Activated T-helper 1 cell treated with anti-CD3 and anti-CD28 coated beads, Interleukin-2, amount 50 U/mL, for 16 hours (primary cell): ENCODE measurements at places on chromosomes 1 and 21.

- no peak for DNase-seq
These were observed 82.4 kb upstream of the SMYD2 start for GRCh38 chr1:214198571-214198970.

DNA sequence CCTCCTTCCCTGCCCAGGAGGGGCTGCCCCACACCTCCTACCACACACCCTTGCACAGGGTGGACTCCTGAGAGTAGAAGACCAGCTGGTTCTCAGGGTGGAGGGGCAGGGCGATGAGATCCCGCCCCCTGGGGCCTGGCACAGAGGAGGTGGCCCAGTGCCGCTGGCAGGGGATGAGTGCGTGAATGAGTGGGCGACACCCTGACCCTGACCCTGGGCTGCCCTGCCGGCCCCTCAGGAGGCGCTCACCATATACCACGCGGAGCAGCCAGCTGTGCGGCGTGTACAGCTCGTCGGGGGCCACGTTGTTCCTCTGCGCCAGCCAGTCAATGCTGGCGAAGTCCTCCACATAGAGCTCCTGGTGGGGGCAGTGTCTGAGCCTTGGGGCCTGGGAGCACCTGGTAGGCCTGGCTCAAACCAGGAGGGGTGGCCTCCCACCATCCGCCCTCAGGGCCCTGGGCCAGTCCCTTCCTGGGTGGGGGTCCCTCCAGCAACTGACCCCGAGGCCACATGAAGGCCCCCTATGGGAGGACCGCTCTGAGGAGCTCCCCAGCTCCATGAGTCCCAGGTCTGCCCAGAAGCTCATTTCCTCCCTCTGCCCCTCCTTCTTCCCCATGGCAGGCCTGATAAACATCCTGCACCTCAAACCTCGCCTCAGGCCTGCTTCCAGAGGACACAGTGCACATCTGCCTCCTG is 13.0 kb downstream of the LSS start:
- DNase-seq, result no peak

DNA sequence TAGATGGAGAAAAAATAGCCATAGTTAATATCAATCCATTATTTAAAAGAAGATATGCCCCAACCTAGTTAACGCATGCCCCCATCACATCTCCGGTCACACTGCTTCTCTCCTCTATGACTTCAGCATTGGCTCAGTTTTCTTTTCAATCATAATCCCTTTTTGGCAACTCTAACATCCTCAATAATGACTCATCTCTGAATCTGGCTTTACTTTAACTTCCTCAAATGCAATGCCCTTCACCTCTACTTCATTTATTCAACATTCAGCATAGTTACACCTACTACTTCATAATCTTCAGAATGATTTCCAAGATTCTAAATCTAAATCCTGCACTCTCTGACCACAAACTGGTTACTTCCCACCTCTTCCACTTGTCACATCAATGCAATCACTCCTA is 417.3 kb downstream of the USH2A start:
- DNase-seq, result no peak

DNA sequence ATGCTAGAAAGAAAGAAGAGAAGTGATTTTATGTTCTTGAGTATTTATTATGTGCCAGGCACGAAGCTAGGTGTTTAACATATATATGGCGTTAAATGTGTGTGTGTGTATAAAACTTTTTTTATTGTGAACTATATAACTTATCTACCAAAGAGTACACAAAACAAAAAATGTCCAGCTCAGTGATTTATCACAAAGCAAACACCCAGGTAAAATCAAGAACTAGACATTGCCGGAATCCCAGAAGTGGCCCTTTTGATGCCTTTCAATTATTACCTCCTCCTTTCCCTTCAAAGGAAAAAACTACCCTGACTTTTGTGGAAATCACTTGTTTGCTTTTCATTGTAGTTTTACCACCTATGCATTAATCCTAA is 40.5 kb upstream of the ZNF648 start:
- DNase-seq, result no peak

GRCh38 chr21:44262338-44263056 is 800 bp upstream of the DNMT3L start:
- DNase-seq, result no peak

DNA sequence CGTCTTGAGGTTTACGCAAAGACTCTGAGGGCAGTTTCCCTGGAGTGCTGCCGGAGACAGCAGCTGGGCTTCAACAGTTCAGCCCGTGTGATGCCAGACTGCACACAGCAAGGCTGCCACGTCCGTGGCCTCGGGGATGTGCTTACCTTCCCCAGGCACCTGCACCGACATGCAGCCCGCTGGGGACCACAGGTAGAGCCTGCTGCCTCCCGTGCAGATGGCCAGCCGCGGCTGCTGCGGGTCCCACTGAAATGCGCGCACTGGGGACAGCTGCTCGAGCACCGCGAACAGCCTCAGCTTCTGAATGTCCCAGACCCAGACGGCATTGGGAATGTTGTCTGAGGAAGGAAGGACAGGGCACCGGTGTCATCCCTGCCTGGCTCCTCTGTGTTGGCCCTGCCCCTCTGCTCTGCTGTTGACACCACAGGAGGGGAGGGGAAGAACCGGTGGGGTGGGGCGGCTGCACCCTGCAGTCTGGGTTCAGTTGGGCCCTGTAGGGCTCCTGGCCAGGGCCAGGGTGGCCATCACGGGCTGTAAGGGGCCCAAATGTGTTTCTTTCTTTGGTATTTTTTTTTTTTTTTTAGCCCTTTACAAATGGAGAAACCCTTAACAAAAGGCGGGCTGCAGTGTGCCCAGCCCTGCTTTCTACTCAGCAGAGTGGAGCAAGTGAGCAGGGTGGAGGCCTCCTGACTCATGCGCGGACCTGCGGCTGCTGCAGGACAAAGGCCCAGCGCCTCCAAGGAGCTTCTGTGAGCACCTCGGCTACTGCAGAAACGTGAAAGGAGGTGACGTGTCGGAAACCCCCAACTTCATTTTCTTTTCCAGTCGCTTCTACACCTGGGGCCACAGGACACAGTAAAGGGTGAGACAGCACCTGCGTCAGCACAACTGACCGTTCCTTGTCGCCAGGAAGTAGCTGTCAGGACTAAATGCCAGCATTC is 6.8 kb downstream of the TPRG1L start:
- DNase-seq, result no peak

DNA sequence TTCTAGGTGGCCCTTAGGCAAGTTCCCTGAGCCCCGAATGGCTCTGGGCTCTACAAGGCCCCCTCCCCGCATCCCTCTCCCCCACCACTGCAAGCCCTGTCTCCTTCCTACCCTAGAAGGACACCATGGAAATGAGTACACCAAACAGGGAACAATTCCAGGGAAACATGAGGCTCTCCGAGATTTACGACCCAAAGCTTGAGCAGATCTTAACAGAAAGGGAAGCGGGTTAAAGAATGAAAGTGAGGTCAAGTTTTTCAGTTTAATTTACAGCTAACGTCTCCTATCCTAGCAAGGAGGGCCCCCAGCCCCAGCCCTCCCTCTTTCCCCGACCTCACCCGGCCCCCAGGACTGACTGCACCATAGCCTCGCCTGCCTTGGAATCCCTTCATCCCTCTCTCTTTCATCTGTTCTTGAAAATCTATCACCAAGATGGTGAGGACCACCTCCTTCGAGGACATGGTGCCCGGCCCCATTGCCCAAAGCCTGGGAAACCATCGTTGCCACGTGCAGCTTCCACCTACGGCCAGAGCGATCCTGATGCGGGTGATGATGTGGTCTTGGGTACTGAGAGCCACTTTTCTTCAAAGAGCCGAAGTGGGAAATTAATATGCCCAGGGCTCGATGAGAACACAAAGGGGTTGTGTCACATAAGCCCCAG is 30.5 kb downstream of the SIM2 start:
- no peak for DNase-seq

- DNase-seq, result no peak
These were observed at the start of gene CFAP45 for GRCh38 chr1:159900086-159900680. TSS of gene CFAP45 (minus strand) at chr1:159900165. CDS start at chr1:159900098, 67 bp downstream.

- no peak for DNase-seq
These were observed 113.1 kb upstream of the SLC45A1 start for GRCh38 chr1:8204826-8205225.

DNA sequence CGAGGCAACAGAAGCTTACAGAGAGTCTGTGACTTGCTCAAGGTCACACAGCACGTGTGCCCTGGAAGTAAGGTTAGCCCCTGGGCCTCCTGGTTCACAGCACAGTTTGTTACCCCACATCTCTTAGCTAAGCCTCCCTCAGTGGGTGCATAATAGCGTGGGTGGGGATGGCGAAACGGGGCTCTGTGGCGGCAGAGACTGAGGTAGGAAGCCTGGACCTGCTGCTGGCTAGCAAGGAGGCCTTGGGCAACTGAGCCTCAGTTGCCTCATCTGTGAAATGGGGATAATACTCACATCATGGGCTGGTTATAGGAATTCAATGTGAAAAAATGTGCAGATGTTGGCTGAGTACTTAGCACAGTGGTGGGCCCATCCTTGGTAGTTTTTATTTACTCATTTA is 596 bp downstream of the PADI4 start:
- DNase-seq, result no peak

GRCh38 chr1:91784616-91785015 is 101.3 kb downstream of the TGFBR3 start:
- no peak for DNase-seq

GRCh38 chr1:46246548-46247435 is 771 bp upstream of the RAD54L start:
- DNase-seq, result no peak

- no peak for DNase-seq
These were observed 76.8 kb downstream of the POU2F1 start for GRCh38 chr1:167297222-167298214.

DNA sequence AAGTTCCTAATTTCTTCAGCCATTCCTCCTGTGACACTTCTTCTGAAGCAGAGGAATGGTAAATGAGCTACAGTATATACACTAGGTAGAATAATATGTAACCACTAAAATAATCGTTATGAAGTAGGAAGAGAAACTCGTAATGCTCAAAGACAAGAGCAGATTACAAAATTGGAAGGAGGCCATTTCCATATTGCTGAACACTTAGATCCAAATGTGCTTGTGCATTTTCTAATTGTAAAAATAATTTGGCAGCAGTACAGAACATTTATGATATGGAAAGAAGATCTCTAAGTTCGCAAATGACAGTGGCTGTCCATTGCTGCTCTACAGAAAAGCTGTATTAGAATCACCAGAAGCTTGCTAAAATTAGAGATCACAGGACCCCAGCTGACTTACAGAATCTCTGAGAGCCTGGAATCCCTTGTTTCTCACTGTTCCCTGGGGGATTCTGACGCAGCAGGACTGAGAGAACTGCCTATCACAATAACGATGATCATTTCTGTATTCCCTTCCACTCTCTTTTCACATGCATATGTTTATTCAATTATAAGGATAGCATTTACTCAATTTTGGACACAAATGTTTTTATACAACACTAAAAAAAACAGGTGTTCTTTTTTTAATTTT is 242.1 kb downstream of the OMA1 start:
- no peak for DNase-seq

- DNase-seq, result no peak
These were observed 611 bp downstream of the HSPG2 start for GRCh38 chr1:21936366-21937031.

GRCh38 chr1:104884939-104885338 is 1135.2 kb downstream of the AMY1C start:
- no peak for DNase-seq

DNA sequence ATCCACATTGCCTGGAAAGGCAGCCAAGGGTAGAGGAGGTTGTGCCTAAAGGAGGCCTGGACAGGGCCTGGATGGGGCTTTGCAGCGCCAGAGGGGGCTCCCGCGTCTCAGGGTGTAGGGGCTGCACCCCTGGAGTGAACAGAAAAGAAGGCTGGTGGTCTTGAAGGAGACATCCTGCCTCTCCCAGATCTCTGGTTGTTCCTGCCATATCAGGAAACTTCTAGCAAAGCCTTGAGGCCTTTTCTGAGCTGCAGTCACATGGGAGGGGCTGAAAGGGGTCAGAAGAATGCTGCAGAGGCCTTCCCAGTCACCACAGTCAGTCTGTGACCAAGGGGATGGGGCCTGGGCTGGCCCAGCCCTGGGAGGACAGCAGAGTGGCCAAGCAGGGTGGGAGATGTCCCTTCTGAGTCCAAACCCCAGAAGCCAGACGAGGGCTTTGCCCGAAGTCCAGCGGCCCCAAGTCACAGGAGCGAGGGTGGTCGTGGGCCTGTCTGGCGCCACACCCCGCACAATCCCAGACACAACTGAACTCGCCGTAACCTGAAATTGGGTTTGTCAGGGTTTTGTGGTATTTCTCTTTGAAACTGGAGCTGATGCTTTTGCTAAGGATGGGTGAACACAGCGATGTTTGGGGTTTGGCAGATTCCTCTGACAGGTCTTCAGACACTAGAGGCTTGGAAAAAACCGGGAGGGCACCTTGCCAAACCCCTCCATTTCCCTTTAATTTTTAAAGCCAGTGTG is 29.6 kb downstream of the SIM2 start:
- no peak for DNase-seq

GRCh38 chr1:205262731-205263171 is 35.0 kb downstream of the TMCC2 start:
- DNase-seq, result no peak

DNA sequence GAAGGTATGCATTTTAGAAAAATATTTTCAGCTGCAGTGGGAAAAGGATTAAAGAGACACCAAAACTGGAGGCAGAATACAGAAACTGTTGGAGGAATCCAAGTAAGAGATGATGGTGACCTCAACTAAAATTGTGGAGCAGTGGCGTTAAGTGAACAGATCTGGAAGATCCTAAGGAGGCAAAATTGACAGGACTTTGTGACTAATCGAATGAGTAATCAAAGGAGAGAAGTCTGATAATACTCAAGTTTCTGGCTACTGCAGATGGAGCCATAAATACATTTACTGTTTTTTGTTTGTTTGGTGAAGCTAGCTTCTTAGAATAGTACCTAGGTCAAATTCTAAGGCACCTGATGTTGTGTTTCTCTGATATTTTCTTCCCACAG is 3.1 kb downstream of the CTBS start:
- no peak for DNase-seq

DNA sequence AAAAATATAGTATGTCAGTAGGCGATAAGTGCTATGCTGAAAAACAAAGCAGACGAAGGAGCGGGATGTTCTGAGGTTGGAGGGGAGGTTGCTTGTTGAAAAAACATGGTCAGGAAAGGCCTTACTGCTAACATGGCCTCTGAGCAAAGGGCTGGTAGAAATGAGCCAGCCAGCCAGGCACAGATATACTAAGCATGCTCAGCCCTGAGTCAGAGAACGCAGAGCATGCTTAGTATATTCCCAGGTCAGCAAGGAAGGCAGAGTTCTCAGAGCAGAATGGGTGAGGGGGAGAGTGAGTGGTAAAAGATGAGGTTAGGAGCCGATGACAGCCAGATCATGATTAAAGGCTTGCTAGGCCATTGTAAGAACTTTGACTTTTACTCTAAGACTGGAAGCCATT is 36.7 kb downstream of the ZBTB40 start:
- DNase-seq, result no peak

DNA sequence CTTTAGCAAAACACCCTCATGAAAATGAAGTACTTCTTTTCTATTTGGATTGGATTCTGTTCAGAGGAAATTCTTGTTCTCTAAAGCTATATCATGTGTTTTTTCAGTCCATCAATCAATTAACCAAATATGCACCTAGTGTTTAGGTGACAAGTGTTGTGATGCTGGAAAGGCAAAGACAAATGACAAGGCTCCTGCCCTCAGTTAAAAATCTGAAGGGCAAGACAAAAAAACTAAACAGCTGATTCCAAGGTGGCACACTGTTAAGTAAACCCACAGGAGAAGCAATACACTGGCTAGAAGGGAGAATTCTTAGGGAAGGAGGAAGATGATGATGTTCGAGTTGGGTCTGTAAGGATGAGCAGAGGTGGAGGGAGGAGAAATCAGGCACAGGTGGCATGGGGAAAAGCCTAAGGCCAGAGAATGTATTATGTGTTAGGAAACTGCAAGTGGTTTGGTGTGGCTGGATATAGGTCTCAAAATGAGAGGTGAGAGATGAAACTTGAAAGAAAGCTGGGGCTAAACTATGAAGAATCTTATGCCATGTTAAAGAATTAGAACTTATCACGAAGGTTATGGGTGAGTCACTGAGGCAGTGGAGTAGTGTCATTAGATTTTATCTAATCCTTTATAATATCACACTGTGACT is 51.8 kb upstream of the GFI1 start:
- DNase-seq, result no peak
